ENCODE measurements at places on chromosomes 12 and 14. TPM values are rescaled to one million over a fixed set of nuclear protein-coding genes. Genes with fewer than 3 reads are reported as not detected.

SYCP3 gene
- 0.36 TPM for total RNA-seq

CMA1 gene
- 0.84 TPM for total RNA-seq

PMCH gene
- not detected for total RNA-seq

OR4E2 gene
- total RNA-seq: not detected

MAP3K9 gene
- total RNA-seq: 1.7 TPM

ZBTB39 gene
- total RNA-seq: 7.2 TPM

KSR2 gene
- total RNA-seq: under 0.01 TPM

MYF5 gene
- total RNA-seq: not detected

- no peak for DNase-seq
Observed at GRCh38 chr12:50458606-50459005, 46.2 kb upstream of the DIP2B start.

- no peak for DNase-seq
Observed at GRCh38 chr12:96143827-96144565, 50.2 kb upstream of the ELK3 start.

- DNase-seq: no peak
Observed at GRCh38 chr12:38501991-38502390, 185.4 kb downstream of the ALG10B start.

DNA sequence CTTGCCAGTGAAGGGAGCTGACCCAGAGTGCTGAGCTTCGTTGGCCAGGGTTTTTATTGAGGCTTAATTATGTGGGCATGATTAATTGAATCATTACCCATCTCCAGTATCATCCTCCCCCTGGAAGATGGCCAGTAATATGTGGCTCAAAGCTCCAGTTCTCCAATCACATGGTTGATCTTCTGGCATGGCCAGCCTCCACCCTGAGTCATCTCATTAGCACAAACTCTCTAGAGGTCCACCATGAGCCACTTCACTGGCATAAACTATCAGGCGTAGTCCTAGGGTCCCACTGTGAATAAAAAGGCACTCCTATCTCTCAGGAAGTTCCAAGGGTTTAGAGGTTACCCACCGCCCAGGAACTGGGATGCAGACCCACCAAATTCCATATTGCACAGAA lies 135.0 kb downstream of the ANO6 start:
- DNase-seq: no peak

GRCh38 chr12:6092784-6093722 lies 31.4 kb downstream of the VWF start:
- peak; percentile 46 for DNase-seq

DNA sequence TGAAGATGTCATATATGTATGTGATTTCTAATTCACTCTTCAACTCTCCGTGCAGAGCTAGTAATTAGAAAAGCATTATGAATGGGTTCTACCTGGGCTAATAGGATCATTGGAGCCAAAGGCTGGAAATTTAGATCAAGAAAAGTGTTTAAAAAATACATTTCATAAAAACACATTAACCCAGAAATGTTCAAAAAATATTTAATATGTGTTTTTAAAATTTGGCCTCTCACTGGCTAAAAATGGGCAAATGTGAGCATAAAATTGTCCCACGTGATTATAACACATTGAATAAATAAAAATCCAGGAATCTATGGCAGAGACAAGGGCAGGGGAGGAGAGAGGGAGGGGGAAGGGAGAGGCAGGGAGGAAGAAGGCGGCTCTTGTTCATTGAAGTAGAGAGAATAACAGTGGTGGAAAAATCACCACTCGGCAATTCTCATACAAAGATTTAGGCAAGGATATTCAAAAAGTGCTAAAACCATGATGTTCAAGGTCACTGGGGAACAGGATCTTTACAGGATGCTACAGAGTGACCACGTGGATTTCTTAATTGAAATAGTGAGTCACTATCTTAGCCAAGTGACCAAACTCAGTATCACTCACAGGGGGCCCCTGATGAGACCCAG lies 38.8 kb downstream of the FBXO21 start:
- DNase-seq: no peak

- no peak for DNase-seq
Observed at GRCh38 chr14:20684662-20685456, 499 bp downstream of the RNASE4 start.

GRCh38 chr12:98998697-98999299 lies 353.7 kb downstream of the APAF1 start:
- DNase-seq: no peak

DNA sequence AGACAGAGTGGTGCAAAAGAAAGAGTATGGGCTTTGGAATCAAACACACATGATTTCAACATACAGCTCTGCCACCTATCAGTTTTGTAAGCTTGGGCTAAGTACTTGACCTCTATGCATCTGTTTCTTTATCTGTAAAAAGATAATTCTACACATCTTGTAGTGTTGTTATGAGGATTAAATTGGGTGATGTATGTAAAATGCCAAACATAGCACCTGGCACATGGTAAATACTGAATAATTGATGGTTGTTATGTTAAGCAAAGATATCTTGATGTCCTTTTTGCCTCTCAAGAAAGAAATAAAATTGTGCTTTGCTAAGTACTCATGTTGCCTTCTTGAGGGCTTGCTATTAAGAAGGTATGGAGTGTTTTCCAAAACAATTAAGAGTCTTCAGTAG lies 2.3 kb upstream of the CSRP2 start:
- DNase-seq: no peak

GRCh38 chr12:76247026-76247646 lies 101.1 kb downstream of the BBS10 start:
- DNase-seq: no peak

DNA sequence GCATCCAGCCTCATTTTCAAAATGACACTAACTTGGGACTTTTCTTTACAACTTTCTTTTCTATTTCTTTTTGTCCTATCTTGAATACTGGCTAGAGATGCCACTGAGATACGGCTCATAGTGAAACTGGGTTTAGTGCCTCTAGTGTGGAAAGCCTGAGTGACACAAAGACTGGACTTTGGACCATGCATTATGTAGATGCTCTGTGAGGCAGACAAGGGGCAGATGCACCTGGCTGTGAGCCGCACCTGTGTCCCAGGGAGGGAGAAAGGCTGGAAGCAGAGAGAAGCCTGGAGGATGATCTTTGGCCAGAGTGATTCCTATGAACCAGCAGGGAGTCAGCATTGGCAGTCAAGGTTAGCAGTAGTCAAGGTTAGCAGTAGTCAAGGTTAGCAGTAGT lies 852.3 kb upstream of the TMEM132C start:
- no peak for DNase-seq

DNA sequence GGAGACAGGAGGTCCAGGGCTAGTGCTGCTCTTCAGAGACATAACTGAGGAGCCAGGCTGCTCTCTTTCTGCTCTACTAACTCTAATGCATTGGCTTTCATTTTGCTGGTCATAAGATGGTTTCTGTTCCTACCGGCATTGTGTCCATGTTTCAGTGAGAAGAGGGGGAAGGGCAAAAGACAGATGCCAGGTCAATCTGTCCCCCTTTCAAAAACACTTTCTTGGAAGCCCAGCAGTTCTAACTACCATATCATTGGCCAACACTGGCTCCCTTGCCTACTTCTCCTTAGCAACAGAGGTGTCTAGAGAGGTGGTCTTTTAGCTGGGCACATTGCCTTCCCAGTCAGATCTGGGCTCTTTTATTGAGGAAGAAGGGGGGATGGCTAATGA lies 63.9 kb downstream of the TGFB3 start:
- no peak for DNase-seq

- DNase-seq: no peak
Observed at GRCh38 chr12:56161690-56162351, 3.7 kb downstream of the MYL6 start.

DNA sequence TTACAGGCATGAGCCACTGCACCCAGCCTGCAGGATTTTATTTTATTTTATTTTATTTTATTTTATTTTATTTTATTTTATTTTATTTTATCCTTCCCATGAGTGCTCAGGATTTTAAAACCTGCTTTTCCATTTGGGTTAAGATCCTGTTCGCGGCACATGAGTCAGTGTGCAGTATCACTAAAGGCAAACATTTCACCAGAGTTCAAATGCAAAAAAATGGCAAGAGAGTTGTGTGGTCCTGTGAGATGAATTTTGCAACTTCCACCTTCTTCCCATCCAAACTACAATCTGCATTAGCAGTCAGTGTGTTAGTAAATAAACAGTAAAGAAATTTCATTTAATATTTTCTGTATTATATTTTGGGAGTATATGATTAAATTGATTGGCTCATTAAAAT lies 29.0 kb downstream of the MOAP1 start:
- DNase-seq: no peak

DNA sequence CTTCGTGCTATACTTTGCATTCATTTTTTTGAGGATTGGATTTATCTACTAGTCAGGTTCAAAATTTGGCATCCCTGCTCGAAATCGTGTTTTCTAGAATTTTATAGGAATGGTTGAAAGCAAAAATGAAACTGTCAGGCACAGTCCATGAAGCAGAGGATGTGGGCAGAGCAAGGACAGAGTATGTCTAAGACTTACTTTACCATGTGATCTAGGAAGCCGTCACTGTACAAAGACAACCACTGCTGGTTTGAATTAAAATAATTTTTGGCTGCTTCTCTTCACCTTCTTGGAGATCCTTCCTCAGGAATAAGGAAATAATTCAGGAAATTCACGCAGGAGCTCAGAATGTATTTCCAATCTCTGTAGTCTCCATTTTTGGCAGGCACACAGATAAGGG lies 31.6 kb upstream of the SGPP1 start:
- DNase-seq: no peak

DNA sequence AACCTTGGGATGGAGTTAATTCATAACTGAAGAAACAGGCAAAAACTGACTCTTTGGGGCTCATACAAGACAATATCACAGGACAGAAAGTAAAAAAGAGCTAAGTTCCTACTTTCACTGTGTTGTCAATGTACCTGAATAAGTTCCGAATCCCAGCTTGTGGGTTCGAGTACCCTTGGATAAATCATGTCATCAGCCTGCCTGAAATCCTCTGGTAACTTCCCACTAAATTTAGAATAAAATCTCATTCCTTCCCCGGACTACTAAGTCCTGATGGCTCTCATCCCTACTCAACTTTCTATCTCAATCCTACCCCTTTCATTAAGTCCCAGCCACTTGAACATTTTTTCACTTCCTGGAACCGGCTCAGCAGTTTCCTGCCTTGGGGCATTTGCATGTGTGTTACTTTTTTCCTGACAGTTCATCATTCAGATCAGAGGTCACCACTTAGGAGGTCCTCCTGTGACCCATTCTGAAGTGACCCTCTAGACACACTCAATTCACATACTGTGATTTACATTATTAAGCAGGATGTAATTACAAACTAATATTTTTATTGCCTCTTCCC lies 12.7 kb downstream of the ERP29 start:
- DNase-seq: no peak

GRCh38 chr12:77923882-77924281 lies 93.2 kb downstream of the NAV3 start:
- no peak for DNase-seq

DNA sequence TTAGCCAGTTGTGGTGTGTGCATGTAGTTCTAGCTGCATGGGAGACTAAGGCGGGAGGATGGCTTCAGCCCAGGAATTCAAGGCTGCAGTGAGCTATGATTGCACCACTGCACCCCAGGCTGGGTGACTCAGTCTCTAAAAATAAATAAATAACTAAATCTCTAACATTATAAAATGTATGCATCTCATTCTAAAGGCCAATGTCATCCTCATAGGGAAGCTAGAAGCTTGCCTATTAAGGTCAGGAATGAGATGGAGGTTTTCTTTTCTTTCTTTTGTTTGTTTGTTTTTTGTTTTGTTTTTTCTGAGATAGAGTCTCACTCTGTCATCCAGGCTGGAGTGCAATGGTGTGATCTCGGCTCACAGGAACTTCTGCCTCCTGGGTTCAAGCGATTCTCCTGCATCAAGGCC lies 48.8 kb upstream of the PAPLN start:
- no peak for DNase-seq

DNA sequence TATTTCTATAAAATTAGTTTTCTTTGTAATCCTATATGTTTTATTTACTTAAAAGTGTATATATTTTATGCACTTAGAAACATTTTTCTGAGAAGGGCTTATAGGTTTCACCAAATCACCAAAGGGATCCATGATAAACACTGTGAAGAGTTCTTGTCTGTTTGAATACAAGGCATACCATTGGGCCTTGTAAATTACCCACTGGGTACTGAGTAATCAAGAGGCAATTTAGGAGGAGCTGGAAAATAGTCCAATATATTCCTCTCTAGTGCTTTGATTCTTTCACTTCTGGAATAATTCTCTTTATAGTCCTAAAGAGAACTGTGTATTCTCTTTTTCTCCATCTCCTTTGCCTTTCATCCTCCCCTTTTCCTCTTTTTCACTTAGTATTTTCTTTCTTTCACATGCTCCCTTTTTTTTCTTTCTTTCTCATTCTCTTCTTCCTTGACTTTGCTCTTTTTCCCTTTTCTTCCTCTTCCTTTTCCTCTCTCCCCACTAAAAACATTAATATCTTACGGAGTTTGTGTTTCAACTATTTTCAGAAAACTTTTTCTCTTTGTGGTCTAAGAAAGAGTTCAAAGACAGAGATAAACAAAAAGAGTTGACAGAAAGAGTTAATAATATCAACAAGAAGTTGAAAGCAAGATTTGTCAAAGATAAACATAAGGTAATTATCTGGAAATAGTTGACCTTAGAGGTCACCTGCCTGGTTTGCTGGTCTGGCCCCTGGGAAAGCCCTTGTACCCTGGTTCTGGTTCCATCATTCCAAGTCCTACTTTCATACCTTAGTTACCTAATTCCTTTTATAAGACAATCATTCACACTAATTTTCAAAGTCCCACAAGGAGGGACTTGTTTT lies 435.3 kb downstream of the RAD51B start:
- no peak for DNase-seq

DNA sequence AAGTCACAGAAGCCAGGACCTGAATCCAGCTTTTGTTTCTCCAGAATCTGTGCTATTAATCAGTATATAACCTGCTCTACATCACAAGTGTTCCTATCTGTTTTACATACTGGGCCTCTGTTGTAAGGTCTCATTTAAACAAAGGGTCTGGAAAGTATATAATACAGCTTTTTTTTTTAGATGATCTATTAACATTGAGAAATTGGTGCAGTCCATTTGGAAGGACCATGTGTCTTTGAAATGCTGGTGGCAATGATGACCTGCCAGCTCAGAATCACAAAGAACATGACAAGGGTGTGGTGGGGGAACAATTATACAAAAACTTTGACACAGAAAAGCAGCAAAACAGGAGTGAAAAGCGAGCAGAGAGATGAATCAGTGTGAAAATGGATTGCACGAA lies 164.6 kb downstream of the PPM1H start:
- no peak for DNase-seq

DNA sequence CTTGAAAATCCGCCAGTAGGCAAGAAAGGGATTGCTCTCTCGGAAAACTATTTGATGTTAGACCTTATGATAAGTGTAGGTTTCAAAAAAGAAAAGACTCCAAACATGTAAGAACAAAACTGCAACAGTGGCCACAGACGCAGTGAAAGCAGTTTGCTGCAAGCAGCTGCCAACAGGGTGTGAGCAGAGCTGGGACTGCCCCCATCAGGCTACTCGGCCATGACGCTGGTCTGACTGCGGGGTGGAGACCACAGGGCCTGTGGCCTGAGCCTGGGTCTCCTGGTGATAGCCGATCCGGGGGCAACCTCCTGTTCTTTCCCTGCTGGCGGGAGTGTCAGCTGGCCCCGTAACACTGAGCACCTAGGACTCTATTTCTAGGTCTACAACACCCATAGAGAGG lies 63.2 kb downstream of the AMN start:
- no peak for DNase-seq

GRCh38 chr12:15216036-15216889 lies 5.0 kb downstream of the RERG start:
- DNase-seq: no peak

- DNase-seq: no peak
Observed at GRCh38 chr12:50186681-50187080, 19.5 kb upstream of the CERS5 start.

Measured in omental fat pad (tissue), 4 donors.